A549 treated with CpdA at 1 μM for 4 hours (cell line): ENCODE measurements at places on chromosomes 5 and 9. TPM values are rescaled to one million over a fixed set of nuclear protein-coding genes. Genes with fewer than 3 reads are reported as not detected.

Gene LCP2
- not detected in 5 replicates for total RNA-seq

Gene PCDHGC4
- total RNA-seq: 0.02 to 0.15 TPM (median 0.05 TPM) in 3 of 5 replicates, not detected in the others

Gene SLC6A3
- 0.05 to 0.14 TPM (median 0.08 TPM) in 5 replicates for total RNA-seq

Gene NXNL2
- 0.54 to 1.2 TPM (median 0.95 TPM) in 5 replicates for total RNA-seq

Gene ABLIM3
- total RNA-seq: 6.2 to 8.1 TPM (median 7.0 TPM) in 5 replicates

Gene F12
- total RNA-seq: 13.4 to 26.6 TPM (median 21.8 TPM) in 5 replicates

Gene PHYHD1
- total RNA-seq: 0.13 TPM in 1 of 5 replicates, not detected in the others

Gene OCLN
- 10.4 to 17.4 TPM (median 11.9 TPM) in 5 replicates for total RNA-seq

Gene IFNA21
- not detected in 5 replicates for total RNA-seq
